ENCODE measurements at places on chromosomes 7 and 10.

DNA sequence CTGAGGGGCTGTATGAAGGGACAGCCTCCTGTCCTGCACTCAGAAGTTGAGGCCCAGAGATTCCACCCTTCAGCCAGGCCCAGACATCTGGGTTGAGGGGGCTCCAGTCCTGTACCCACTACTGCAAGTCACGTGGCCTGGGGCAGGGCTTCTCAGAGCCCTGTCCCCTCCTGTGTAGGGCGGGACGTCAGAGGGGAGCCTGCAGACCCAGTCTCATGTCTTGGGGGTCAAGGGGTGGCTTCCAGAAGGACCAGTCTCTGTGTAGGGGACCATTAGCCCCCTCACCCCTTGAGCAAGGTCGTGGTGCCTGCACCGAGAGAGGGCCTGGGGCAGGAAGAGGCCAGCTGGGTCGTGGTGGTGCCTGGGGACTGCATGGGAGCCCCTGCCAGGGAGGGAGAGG is 593 bp upstream of the PILRA start:
- DNase-seq: no peak

DNA sequence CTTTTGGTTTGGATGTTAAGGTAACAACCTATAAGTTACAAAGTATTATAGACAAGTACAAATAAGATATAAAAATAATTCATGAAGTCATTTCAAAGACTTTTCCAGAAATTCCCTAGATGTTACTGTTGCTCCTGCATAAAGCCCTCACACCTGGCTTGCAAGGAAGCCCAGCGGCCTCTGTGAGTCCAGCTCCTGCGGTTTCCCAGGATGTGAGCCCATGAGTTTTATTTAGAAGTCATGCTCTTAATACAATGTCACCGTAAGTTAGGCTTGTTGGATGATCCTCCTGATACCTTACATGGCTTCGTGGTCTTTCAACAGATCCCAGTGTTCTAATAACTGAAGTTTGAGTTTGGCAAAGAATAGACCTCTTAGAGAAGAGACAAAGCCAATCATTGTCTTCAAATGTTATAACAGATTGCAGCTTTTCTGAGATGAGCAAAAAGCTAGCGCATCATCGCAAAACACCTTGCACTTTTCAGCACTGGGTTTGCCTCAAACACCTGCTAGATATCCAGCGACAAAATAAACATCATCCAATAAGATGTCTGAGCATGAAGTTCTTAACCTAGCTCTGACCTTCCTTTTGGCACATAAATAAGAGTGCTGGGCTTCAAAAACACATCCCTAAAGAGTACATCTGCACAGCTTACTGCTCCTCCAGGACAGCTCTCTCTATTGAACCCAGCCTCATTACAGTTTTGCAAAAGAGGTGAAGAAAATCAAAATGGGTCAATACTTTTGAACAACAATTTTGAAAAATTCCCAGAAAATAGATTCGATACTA is 3.6 kb downstream of the FAM171A1 start:
- no peak for DNase-seq

- no peak for DNase-seq
These were observed 184.7 kb downstream of the PLPP4 start for GRCh38 chr10:120641695-120642094.

GRCh38 chr10:123496375-123496774 is 169.8 kb upstream of the GPR26 start:
- DNase-seq: no peak

Measured in GM12865 (cell line).